Endothelial cell of umbilical vein (primary cell): ENCODE measurements at places on chromosomes 6 and 20. TPM values are rescaled to one million over a fixed set of nuclear protein-coding genes. Genes with fewer than 3 reads are reported as not detected.

HCRTR2 gene
- total RNA-seq: not detected in 2 replicates

GRCh38 chr6:41503827-41504465 lies 42.2 kb upstream of the FOXP4 start:
- peak; percentile 50 for DNase-seq

DNA sequence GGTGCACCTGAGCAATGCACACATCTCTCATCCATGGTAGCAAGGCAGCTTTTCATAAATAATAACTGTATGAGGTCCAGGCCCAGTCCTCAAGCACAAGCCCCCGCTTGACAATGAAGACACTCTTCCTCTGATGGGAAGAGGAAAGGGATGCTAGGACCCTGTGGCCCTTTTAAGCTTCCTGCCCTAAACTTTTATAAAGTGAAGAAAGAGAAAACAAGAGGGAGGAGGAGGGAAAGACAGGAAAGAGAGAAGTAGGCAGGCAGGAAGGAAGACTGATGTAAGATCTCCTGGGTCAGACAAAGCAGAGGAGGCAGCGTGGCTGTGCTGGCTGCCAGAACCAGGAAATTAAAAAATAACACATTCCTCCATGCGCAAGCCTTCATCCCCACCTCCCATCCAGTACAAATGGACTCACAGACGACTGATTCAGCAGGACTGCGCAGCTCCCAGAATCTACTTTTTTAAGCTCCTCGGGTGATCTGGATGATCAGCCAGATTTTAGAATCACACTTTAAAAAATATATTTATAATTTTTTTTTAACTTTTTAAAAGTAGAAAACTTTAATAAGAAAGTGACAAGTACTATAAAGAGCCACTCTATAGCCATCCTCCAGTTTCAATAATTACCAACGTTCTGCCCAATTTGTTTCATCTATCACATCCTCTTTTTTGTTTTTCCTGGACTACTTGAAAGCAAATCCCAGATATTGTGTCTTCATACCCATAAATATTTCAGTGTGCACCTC lies 16.5 kb downstream of the TNFAIP3 start:
- peak; percentile 79 for DNase-seq

DNA sequence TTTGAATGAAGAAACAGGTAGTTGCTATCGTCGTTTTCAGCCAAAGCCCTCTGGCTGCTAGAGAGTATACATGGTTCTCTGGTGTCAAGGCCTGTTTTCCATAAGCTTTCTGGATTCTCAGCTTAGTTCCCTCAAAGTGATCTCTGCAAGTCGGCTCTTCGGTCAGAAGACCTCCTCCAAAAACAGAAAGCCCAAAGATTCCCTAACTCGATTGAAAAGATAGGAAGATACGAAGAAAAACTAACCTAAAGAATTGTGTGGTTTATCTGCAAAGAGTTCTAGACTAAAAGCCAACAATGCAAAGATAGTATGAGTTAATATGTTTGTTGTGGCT lies 545 bp upstream of the ASCC3 start:
- DNase-seq: no peak

DNA sequence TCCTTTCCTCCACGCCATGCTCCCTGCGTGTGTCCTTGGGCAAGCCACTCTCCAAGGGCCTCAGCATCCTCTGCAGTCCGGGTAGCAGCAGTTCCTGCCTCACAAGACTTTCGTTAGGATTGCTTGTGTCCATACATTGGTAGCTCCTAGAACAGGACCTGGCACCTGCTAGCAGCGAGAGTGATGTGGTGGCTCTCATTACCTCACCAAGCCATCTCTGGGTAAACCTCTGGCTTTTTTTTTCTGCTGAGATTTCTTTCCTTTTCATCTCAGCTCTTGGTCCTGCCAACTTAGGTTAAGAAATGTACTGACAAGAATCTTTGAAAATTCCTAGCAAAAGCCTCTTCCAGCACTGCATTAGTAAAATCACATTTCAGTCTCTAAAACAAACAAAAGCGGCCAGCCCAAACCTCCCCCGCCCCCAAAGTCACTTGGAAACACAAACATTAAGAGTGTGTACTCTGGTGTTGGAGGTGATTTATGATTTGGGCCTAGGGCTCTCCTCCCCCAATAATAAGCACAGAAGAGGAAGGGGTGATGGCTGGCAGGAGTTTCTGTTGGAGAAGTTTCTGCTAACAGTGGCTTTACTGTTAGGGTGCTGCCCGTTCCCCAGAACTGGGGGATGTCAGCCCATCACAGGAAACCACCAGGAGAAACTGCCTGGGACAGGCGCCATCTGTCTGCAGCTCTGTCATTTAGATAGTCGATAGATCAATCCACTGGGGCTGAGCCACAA lies 199.2 kb downstream of the CD83 start:
- DNase-seq: no peak

DNA sequence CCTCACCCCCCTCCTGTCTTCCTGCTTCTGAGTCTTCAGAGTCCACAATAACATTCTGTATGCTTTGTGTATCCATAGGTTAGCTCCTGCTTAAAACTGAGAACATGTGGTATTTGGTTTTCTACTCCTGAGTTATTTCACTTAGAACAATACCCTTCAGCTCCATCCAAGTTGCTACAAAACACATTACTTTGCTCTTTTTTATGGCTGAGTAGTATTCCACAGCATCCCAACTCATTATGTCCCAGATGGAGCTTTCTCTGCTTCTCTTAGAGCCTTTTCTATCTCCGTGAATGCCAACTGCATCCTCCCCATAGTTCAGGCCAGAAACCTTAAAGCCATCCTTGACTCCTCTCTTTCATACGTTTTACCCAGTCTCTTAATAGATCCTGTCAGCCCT lies 55.8 kb downstream of the STMND1 start:
- no peak for DNase-seq

TFAP2B gene
- not detected in 2 replicates for total RNA-seq

- no peak for DNase-seq
These were observed 32.3 kb upstream of the TAGAP start for GRCh38 chr6:159077123-159077522.

DNA sequence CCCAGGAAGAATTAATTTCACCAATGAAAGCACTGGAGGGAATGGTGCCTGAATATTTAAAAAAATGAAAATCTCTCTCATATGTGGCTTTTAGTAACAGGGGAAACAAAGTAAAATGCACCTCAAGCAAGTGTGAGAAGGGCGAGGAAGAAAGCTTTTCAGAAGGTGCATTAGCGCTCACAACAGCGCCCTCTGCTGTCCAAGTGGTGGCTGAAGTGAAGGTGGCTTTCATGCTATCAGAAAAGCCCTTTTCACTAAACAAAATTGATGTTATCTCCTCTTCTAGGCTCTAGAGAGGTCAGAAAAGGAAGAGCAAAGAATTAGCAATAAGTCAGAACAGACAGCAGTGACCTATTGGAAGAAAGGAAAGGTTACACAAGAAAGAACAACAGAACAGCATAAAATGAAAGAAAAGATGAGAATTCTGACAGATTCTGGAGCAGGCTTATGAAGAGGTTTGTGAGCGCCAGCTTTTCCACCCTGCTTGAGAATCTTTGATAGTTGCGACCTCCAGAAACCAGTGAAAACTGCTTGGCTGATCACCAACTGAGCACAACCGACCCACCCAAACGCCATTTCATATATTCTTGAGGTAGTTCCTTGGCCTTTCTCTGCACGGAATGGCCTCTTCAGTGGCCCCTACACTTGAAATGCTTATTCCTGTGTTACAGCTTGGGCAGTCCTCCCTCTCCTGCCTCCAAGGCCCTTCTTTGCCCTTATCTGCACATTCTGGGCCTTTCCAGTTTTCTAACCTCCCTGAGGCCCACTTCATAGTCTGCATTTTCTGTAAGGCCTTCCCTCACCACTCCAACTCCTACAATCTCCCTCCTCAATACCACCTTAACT lies 45.3 kb downstream of the SMLR1 start:
- peak; percentile 51 for DNase-seq

DOK5 gene
- total RNA-seq: 5.7 and 14.2 TPM in 2 replicates

GRCh38 chr20:41631826-41632225 lies 13.6 kb upstream of the CHD6 start:
- DNase-seq: no peak

- no peak for DNase-seq
These were observed 59.1 kb downstream of the ZHX3 start for GRCh38 chr20:41258474-41258873.
